ENCODE measurements at places on chromosomes 6 and 20.

DNA sequence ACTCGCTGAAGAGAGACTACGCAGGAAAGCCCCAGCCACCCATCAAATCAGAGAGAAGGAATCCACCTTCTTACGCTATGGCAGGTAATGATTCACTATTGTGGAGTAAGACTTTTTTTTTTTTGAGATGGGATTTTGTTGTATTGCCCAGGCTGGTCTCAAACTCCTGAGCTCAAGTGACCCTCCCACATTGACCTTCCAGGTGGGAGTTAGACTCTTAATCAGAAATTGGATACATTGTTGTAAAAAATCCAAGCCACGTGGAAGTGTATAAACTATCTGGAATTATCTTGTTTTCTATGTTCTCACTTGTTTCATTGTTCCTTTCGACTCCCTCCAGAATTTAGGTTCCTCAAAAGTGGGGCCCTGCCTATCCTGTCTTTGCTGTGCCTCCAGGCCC lies 6.8 kb downstream of the NQO2 start:
- no peak for DNase-seq

DNA sequence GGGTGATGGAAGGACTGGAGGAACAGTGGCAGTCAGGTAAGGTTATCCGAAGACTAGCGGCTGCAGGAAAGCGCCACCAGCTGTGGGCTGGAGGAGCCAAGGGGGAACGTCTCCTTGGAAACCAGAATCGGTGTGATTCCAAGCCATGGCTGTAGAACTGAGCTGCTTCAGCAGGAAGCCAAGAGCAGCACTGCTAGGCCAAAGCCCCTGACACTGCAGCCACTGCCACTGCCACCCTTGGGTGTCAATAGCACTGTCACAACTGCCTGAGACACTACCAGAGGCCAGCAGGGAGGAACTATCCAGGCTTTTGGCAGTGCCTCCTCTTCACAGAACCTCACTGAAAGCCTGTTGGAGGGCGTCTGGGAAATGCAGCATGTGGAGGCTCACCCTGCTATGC lies 289.6 kb upstream of the SUPT3H start:
- DNase-seq: no peak

GRCh38 chr6:114952229-114952628 lies 609.4 kb upstream of the HS3ST5 start:
- no peak for DNase-seq

GRCh38 chr20:9689041-9689440 lies 149.8 kb downstream of the PAK5 start:
- DNase-seq: no peak

- DNase-seq: no peak
Observed at GRCh38 chr6:15715851-15716250, 53.0 kb upstream of the DTNBP1 start.

GRCh38 chr20:1212607-1213396 lies 9.5 kb downstream of the C20orf202 start:
- peak; percentile 62 for DNase-seq

DNA sequence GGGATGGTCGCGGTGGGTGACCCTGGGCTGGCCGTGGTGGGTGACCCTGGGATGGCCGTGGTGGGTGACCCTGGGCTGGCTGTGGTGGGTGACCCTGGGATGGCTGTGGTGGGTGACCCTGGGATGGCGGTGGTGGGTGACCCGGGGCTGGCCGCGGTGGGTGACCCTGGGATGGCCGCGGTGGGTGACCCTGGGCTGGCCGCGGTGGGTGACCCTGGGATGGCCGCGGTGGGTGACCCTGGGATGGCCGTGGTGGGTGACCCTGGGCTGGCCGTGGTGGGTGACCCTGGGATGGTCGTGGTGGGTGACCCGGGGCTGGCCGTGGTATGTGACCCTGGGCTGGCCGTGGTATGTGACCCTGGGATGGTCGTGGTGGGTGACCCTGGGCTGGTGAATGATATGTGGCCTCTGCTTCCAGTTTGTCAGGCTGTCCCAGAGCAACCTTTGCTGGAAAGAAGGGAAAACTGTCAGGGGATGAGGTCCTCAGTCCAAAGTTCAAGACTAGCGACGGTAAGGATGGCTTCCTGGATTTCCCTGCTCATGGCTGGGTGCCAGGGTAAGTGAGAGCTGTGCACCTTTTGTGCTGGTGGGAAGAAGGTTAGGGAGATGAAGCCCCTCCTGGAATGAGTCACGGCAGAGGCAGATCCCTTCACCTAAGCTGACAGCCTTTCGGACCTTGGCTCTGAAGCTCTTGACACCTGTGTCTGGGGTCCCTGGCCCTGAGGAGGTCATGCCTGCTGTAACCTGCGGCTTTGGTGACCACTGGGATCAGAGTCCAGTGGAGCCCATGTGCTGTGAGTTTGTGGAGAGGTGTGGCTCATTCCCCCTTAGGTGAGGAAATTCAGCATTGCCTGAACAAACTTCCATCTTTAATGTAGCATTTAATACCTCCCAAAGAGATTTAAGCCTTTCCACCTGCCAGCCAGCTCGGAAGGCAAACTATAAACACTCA lies 19.1 kb upstream of the PCMTD2 start:
- DNase-seq: no peak

GRCh38 chr20:17490501-17490900 lies 40.7 kb downstream of the BFSP1 start:
- DNase-seq: no peak

DNA sequence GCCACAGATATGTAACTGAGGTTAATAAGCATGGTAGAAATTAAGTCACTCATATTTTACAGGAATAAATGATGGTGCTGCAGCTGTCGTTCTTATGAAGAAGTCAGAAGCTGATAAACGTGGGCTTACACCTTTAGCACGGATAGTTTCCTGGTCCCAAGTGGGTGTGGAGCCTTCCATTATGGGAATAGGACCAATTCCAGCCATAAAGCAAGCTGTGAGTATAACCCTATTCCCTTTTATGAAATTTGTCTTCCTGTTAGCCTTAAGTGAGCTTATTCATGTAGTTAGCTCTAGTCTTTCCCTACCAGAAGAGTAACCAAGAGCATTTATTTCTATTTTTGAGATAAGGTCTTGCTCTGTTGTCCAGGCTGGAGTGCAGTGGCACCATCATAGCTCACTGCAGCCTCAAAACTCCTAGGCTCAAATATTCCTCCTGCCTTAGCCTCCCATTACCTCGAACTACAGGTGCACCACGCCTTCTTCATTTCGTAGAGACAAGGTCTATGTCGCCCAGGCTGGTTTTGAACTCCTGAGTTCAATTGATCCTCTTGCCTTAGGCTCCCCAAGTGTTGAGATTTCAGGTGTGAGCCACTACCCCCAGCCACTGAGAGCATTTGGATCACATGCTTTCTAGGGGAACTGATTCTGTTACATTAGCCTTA lies 12.0 kb downstream of the TCP1 start:
- no peak for DNase-seq

DNA sequence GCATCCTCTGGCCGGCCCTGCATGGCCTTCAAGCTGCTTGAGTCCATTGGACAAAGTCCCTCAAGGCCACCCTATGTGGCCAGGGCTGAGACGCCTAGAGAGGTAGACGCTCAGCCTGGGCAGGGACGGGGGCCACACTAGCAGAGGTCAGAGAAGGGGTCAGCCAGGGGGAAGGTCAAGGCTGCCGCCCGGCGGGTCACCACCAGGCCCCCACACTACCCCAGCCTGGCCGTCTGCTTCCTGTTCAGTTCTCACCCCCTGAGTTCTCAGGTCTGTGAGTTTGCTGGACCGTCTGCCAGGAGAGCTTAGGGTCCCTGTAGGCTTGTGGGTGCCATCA lies 37.3 kb downstream of the NTSR1 start:
- DNase-seq: no peak

DNA sequence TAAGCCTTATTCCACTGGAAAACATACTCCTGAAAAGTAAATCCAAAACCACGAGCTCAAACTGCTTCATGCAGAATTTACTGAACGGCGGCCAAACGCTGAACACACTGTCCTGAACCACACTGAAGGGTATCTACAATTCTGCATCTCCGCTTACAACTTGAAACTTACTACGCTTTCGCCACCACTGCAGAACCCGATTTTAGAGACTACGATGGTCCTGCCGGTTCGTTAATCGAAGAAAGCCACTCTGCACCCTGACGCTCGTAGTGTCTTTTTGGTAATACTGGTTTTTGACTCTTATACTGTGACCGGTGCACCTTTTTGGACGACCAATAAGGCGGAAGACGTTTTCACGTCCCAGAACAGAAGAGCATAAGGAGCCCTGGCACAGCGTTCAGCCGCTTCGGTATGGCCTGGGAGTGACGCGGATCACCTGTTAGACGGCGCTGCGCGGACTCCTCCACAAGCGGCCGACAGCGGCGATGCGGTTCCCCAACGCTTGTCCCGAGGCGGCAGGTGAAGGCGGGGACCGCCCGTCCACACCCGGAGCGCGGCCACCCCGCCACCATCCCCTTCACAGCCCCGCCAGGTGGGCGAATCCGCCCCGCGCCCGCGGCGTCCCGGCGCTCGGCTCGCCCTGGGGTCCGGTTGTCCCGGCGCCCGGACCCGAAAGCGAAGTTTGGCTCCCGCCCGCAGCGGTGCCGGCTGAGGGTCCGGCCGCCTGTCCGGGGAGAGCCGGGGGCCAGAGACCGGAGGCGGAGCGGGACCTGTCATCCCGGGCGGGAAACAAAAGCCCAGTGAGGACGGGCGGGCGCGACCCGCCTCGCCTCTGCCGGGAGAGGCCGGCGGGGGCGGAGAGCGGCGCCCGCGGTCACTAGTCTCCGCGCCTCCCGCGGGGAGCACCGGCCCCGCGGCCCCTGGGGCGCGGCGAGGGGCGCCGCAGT lies 784 bp downstream of the FKBP5 start:
- peak; percentile 52 for DNase-seq

GRCh38 chr20:48622421-48622820 lies 205.4 kb downstream of the PREX1 start:
- DNase-seq: no peak

GRCh38 chr6:111265842-111266241 lies 178.5 kb downstream of the SLC16A10 start:
- DNase-seq: no peak

DNA sequence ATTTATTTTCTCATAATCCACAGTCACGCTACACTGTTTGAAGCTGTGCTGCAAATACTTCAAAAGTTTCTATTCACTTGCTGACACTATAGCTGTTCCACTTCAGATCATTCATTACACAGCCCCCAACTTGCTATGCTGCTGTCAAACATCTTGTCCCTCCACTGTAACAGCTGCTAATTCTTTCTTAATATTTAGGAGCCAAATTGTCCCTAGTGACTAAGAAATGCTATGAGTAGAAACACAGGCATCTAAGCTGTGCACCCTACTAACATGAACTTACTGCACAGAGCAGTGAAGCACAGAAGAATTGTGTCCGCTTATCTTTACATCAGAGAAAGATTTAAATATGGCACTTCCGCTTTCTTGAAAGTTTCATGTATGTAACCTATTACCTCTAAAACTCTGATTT lies 91.3 kb downstream of the PDE10A start:
- DNase-seq: no peak

- DNase-seq: no peak
Observed at GRCh38 chr20:38453941-38454340, 18.7 kb upstream of the RALGAPB start.

DNA sequence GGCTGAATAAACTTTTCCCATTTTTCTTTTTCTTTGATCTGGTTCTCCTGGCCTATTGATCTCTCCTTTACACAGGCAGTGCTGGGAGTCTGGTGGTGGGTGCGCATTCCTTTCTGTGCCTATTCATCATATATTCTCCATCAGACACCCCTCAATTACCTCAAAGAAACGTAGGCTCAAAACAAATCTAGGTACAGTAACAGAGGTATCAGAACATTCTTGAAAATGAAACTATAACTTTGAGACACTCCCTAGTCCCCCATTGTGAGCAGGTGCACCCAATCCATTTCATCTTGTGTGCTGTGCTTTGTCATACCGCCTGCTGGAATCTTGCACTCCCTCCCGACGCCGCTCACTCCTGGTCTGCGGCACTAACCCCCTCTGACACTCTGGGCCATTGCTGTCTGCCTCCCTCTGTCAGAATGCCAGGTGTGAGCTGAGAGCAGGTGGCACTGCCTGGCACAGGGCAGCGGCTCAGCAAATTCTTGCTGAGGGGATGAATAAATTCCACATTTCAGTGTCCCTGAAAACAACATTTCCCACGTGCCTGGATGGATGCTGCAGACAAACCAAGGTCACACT lies 303.4 kb upstream of the EXOC2 start:
- no peak for DNase-seq

DNA sequence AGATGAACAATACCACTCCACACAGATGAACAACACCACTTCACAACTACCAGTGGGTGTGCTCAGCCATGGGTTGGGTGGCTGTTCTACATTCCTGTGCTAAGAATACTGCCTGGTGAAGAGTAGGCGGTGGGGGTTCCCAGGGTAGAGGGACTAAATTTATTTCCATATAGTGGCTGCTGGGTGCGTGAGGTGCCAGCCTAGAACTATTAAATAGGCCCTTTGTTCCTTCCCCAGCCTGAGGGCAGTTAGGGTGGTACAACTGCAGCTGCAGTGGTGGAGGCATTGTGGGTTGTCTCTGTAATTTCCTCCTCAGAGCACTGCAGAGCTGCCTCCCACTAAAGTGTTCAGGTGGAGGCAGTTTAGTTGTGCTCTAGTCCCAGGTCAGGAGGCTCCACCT lies 618.4 kb downstream of the MMUT start:
- no peak for DNase-seq

DNA sequence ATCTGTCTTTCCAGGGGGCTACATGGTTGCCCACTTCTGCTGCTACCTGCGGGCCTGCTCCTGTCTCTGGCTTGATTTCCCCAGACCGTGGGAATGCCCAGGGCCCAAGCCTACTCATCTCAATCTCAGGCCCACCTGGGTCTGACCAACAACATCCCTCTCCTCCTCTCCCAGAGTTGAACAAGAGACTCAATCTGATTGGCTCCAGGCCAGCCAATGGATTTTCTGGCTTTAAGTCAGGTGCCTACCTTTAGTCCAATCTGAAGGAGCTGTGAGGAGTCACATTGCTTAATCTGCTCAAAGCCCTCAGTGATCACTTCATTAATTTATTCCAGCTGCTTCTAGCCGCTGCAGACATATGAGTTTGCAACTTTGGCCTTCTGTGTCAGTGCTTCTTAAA lies 162.4 kb upstream of the KCNG1 start:
- DNase-seq: no peak

DNA sequence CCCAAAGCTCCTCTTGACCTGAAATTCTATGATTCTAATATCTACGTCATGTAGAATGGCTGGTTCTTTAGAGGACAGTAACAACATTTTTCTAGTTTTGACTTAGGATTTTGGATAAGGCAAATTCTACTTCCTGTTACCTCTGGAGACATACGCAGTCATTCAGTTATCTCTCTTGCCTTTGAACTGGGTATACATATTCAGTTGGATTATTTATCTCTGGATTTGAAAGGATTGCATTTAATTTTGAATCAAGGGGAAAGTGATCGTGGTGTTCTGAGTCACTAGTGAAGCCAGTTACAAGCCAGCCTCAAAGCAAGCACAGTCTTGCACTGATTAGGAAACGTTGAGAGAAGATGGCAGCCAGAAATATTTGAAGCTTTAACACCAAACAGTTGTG lies 35.3 kb upstream of the BCAS1 start:
- no peak for DNase-seq

- DNase-seq: no peak
Observed at GRCh38 chr20:45470937-45471336, 1.4 kb downstream of the WFDC2 start.

GRCh38 chr20:34638039-34638292 lies 38.9 kb downstream of the PIGU start:
- no peak for DNase-seq
